Muscle of arm (tissue), 14 donors: ENCODE measurements at places on chromosomes 11 and 22.

DNA sequence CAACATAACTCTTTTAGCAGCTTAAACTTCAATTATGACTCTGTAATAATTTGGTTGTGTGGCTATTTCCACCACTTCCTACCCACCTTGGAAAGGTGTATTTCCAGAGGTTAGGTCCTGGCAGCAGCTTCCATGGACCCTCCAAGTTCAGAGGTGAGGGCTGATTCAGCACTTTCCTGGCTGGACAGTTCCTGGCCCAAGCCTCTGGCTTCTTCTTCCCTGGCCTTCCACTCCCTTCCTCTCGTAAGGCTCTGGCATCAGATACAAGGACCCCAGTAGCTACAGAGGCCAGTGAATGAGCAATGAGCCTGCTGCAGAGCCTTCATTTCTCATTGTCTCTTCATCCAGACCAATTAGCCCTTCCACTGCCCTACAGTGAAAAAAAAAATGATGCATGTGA, 98.1 kb upstream of the KIRREL3 start:
- no peak for DNase-seq

DNA sequence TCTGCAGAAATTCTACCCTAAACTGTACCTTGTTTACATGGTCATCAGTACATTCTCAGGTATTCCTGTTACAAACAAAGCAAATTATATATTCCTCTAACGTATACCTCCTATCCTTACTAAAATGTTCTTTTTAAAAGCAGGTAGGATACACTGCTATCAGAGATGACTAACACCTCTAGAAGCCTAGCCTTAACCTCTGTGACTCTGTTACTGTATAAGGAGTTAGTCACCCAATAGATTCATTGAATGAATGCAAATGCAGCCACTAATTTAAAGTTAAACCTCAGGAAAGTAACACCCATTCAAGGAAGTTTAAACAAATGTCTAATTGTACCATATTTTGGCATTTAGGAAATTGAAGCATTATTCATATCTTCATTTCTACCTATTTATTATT, 82.2 kb downstream of the FCHSD2 start:
- no peak for DNase-seq

- DNase-seq = no peak
Measured at GRCh38 chr11:112616327-112617097, 344.7 kb upstream of the NCAM1 start.

- DNase-seq = no peak
Measured at GRCh38 chr11:34243600-34244464, 114.0 kb downstream of the ABTB2 start.
